ENCODE measurements at places on chromosomes 2 and 18.

DNA sequence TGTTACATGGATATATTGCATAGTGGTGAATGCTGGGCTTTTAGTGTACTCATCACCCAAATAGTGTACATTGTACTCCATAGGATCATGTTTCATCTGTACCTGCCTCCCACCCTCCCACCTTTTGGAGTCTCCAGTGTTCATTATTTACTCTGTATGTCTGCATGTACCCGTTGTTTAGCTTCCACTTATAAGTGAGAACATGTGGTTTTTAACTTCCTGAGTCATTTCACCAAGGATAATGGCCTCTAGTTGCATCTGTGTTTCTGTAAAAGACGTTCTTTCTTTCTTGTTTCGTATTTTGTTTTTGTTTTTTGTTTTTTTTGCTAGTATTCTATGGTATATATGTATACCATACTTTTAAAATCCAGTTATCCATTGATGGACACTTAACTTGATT, 107.5 kb downstream of the MSTN start:
- no peak overlapping the region for H3K4me3 ChIP-seq
- no peaks in the 10 kb centered on the region for H3K27me3 ChIP-seq
- DNase-seq: no peak
- no peaks in the 10 kb centered on the region for H3K4me1 ChIP-seq
- H3K27ac ChIP-seq: no peak overlapping the region
- no peaks in the 10 kb centered on the region for H3K36me3 ChIP-seq

- DNase-seq: no peak
- H3K27me3 ChIP-seq: no peaks in the 10 kb centered on the region
- H3K36me3 ChIP-seq: no peaks in the 10 kb centered on the region
- no peaks in the 10 kb centered on the region for H3K4me1 ChIP-seq
Measured at GRCh38 chr2:138212434-138212833, 248.2 kb downstream of the HNMT start.

- no peak overlapping the region for H3K4me3 ChIP-seq
- DNase-seq: no peak
- no peaks in the 10 kb centered on the region for H3K27me3 ChIP-seq
- no peaks in the 10 kb centered on the region for H3K36me3 ChIP-seq
- H3K4me1 ChIP-seq: peaks cover 43% of the 10 kb centered on the region
- H3K27ac ChIP-seq: no peak overlapping the region
Measured at GRCh38 chr2:43070030-43070429, 156.4 kb downstream of the ZFP36L2 start.

DNA sequence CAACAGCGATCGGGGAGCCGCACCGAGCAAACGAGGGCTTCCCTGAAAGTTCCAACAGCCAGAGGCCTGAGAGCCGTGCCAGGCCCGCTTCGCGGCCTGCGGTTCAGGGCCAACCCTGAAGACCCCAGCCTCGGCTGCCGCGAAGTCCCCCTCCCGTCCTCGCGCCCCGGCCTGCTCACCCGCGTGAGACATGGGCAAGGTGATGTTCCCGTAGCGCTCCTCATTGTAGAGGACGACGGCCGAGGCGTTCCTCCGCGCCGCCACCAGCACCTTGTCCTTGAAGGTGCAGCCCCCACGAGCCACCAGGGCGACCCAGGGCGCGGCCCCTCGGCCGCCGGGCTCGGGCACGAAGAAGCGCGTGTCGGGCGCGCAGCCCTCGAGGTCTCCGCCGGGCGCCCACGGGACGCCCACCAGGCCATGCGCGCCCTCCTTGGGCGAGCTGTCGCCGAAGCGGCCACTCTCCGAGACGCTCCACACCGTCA, 510 bp downstream of the RNF149 start:
- no peaks in the 10 kb centered on the region for H3K36me3 ChIP-seq
- peak overlapping the region; percentile 80 for H3K4me3 ChIP-seq
- peak overlapping the region; percentile 94 for H3K27ac ChIP-seq
- DNase-seq: peak; percentile 28
- no peaks in the 10 kb centered on the region for H3K27me3 ChIP-seq

GRCh38 chr2:178331474-178332432, 119.2 kb downstream of the PRKRA start:
- no peaks in the 10 kb centered on the region for H3K27me3 ChIP-seq
- H3K4me1 ChIP-seq: peaks cover 13% of the 10 kb centered on the region
- H3K27ac ChIP-seq: peak overlapping the region; percentile 42

DNA sequence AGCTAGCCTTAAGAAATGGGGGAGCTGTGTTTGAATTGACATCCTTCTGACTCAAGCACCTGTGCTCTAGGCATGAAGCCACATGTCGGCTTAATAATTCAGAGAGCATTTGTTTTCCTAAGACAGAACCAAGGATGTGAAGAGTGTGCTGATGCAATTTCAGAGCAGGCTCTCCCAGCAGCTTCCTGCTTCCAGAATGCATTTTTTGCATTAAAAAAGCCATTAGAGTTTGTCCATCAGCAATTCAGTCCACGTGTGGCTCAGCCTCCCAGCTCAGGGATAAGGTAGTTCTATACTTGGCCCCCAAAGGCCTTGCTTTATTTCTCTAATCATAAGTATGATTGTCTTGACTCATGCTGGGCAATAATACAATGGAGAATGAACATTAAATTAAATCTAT, 37.7 kb downstream of the DOCK10 start:
- no peaks in the 10 kb centered on the region for H3K36me3 ChIP-seq
- no peaks in the 10 kb centered on the region for H3K4me1 ChIP-seq
- DNase-seq: no peak
- H3K27ac ChIP-seq: no peak overlapping the region
- no peaks in the 10 kb centered on the region for H3K27me3 ChIP-seq
